SJSA1 (cell line): ENCODE measurements at places on chromosomes 11 and 22.

DNA sequence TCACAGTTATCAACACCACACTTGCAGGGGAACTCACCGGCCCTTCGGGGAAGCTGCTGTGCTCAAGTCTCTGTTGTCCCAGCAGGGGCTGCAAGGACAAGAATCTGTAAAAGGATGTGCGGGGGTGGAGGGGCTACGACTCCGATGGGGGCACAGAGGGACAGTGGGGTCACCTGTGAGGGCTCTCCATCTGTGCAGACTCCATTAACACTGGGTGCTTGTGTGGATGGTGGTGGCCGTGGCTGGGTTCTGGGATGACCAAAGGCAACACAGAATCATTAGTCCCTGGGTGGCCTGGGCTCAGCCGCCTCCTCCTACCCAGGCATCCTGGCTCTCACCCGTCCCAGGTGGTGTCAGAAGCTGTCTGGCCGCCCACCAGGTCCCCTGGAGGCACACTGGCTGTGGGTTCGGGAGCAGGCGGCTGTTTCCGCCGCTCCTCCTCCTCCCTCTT lies 10.2 kb upstream of the RBM4B start:
- no peak overlapping the region for H3K27ac ChIP-seq
- H3K4me1 ChIP-seq = no peaks in the 10 kb centered on the region
- no peak overlapping the region for H3K4me3 ChIP-seq
- DNase-seq = no peak

DNA sequence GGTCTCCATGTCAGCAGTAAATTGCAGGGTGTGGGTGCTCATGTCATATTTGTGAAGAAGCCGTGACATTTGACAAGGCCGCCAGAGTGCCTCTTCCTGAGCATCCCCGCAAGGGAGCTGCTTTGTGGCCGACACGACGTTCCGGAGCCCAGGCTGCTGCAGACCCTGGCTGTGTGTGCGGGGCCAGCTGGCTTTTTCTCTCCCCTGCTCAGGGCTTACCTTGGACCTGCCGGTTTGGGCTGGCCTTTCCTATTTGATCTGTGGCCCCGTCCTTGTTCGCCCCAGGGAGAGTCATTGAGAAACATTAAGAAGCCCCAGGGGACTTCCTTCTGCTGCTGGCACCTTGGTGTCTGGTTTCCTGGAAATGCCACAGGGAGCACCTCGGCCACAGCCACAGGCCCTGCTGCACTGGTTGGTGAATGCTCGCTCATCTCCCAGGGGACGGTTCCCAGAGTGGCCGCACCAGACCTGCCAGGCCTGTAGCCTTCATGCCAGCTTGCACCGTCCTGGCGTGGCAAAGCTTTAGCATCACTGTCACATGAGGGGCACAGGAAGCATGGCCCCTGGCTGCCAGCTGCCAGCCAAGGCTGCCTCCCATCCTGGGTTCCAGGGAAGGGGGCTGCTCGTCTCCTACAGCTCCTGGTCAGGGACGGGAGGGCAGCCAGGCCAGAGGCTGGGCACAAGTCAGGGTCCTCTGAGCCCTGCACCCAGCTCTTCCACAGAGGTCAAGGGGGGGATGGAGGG lies 5.4 kb downstream of the GRK2 start:
- peaks cover 94% of the 10 kb centered on the region for H3K36me3 ChIP-seq
- H3K27ac ChIP-seq = no peak overlapping the region
- no peaks in the 10 kb centered on the region for H3K27me3 ChIP-seq
- DNase-seq = no peak
- H3K4me3 ChIP-seq = no peak overlapping the region

DNA sequence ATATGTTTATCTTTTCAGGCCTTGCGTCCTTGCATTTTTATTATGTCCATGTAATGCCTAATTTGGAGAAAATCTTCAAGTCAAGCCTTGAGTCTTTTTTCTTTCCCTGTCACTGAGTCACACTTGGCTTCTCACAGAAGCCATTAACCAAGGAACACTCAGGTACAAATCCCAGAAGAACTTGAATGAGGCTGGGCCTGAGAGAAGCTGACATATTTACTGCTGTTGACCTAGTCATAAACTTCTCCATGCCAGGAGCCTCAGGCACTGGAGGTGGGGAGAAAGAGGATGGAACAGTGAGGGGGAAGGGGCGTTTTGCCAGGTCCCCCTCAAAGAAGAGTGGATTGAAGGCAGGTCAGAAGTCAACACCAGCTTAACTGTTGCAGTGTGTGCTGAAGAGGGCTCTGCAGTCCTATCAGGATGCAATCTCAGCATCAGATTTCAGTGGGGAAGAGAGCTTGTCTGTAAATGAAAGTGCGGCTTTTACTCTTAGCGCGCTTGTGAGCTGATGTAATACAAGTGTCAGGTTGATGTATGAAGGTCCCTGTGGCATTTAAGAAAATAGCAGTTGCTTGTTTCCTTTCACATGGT lies 526.0 kb downstream of the ETS1 start:
- no peak overlapping the region for H3K27ac ChIP-seq
- no peaks in the 10 kb centered on the region for H3K36me3 ChIP-seq
- H3K27me3 ChIP-seq = no peaks in the 10 kb centered on the region
- no peak for DNase-seq
- no peak overlapping the region for H3K4me3 ChIP-seq
- H3K4me1 ChIP-seq = no peaks in the 10 kb centered on the region

GRCh38 chr22:37983860-37984791 lies at the start of gene SOX10:
SOX10 (minus strand) TSS chr22:37984555; CDS start chr22:37983784, 771 bp downstream.
- no peaks in the 10 kb centered on the region for H3K4me1 ChIP-seq
- H3K27ac ChIP-seq = no peak within 1 kb of the TSS
- no peaks in the 10 kb centered on the region for H3K36me3 ChIP-seq
- H3K4me3 ChIP-seq = no peak within 1 kb of the TSS
- no peaks in the 10 kb centered on the region for H3K27me3 ChIP-seq
- DNase-seq = no peak

GRCh38 chr11:86119077-86119476 lies 50.2 kb upstream of the PICALM start:
- H3K4me1 ChIP-seq = peaks cover 20% of the 10 kb centered on the region
- H3K27me3 ChIP-seq = no peaks in the 10 kb centered on the region
- no peak for DNase-seq
- H3K36me3 ChIP-seq = no peaks in the 10 kb centered on the region
- no peak overlapping the region for H3K27ac ChIP-seq
